ENCODE measurements at places on chromosomes 6 and 20.
A peak's percentile ranks its signal among the peaks of the same experiment; 100 is the strongest.

DNA sequence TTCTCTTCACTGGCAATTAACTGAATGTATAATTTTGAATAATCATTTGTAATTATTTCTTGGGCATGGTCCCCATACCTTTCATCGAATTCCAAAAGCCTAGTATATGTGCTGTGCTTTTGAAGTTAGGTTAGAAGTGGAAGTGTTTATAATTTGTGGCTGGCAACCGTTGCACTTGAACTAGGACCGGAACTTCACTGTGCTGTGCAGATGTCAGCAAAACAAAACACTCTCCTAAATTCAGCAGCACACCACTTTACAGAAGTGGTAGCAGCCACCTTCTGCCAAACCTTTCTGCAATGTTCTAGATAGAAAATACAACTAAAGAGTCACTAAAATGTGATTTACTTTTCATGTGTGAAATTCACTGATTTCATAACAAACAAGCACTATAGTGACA is 111.9 kb downstream of the FAM83B start:
- no peak for DNase-seq

DNA sequence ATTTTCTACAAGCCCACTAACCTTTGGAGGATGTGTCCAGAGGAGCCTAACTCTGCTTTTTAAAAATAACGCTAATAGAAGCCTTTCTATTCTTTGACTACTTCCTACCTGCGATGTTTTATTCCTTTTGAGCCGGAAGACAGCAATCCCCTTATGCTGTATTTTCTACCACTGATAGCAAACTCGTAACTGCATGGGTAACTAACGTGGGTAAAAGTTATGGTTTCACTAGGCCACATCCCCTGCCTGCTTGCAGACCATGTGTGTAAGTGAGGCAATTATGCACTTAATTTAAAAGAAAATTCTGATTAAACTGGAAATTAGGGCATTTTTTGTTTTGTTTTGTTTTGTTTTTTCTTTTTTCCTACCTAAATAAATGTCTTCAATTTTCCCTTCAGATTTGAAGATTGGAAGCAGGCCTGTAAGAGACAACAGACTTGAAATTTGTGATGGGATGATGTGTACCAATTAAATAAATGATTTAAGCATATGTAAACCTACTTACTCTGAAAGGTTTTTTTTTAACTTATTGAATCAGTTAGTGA is 931 bp downstream of the UFL1 start:
- no peak for DNase-seq

DNA sequence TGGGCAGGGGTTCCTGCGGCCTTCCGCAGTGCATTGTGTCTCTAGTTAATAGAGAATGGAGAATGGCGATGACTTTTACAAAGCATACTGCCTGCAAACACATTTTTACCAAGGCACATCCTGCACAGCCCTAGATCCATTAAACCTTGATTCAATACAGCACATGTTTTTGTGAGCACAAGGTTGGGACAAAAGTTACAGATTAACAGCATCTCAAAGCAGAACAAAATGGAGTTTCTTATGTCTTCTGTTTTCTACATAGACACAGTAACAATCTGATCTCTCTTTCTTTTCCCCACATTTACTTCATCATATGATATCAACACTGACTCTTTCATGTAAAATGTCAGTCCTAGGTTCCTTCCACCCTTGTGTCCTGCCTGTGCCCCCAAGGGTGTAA is 63.5 kb downstream of the GCNT2 start:
- DNase-seq: no peak

- no peak for DNase-seq
Observed at GRCh38 chr20:10462516-10462915, 27.4 kb downstream of the SLX4IP start.

DNA sequence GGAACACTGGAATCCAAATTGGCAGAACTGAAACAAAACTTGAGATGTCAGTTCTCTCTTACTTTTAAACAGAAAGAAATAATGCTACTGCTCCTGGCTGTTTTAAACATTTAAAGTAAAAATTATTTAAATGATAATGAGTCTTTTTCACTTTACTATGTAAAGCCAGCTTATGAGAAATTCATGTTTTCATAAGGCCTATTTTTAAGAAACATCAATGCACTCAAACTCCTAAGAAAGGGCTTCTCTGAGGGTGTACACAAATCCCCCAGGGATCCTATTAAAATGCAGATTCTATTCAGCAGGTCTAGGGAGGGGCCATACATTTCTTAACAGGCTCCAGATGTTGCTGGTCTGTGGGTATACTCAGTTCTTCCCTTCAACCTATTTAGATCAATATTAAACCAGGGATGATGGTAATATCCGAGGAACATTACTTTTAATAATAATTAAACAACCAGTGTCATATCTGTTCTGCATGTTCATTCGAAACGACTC is 2.3 kb downstream of the FERMT1 start:
- no peak for DNase-seq

GRCh38 chr6:44237021-44237812 is 9.7 kb upstream of the HSP90AB1 start:
- peak; percentile 61 for DNase-seq

DNA sequence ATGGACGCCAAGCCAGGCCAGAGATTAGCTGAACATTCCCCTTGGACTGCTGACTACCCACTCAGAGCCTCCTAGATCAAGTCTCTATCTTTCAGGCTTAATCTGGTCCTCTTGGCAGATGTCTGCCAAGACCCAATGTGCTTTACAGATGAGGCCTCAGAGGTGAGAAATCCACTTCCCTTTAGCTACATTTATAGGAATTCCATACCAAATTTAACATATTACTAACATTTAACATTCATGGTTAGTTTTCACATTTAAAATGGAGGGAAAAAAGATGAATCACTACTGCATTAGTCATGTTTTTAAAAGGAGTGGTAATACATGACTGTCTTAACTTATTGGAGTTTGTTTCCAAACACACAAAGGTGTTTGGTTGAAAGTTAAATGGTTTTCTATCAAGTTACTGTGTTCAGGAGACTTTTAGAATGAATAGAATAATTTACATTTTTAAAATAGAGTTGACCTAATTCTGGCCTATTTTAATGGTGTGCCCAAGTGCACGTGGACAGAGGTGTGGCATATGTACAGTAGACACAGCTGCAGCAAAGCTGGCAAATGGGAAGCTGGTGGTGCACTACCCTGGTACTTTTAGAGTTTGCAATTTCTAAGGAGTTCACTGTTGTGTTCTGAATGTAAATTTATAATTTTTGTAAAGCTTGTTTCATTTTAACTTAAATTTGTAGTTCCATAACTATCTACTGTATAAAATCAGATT is 41.9 kb upstream of the CALHM6 start:
- no peak for DNase-seq

DNA sequence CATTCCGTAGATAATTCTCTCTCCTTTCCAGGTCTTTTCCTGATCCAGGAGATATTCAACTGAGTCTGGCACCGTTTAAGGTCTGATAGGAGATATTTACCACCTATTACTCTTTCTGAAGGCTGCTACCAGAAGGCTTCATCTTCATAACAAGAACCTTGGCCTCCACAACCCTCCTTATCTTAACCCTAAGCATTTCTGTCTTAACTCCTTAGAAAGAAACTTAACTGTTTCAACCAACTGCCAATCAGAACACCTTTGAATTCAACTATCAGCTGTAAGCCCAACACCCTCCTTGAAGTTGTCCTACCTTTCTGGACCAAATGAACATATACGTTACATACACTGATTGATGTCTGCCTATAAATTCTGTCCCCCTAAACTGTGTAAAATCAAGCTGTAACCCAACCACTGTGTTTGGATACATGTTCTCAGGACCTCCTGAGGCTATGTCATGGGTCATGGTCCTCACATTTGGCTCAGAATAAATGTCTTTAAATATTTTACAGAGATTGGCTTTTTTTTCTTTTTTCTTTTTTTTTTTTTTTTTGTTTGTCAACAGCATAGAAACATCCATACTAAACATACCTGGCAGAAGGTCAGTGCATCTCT is 6.6 kb upstream of the TNFAIP3 start:
- no peak for DNase-seq

DNA sequence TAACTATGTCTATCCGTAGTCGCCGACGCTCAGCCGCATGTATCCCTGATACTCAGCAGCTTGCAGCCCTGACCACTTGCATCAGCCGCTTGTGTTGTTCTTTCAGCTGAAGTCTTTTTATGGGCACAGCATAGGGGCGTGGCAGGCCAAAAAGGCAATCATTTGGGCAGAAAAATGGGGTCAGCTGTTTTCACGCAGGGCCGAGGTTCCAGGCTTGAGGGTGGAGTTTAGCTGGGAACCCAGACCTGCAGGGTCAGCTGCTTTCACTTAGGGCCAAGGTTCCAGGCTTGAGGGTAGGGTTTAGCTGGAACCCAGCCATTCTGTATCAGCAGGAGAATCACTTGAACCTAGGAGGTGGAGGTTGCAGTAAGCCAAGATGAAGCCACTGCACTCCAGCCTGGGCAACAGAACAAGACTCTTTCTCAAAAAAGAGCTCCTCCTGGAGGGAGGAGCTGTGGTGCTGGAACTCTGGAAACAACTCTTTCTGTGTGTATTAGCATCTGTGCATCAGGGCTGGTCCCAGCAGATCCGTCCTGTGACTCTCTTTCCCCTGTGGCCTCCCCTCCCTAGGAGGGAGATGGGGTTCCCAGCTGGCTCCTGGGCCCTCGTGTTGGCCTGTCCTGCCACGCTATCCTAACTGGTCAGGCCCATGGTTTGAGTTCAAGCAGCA is 56.9 kb upstream of the PRND start:
- DNase-seq: no peak

GRCh38 chr6:167907837-167908681 is 81.3 kb downstream of the AFDN start:
- DNase-seq: no peak

DNA sequence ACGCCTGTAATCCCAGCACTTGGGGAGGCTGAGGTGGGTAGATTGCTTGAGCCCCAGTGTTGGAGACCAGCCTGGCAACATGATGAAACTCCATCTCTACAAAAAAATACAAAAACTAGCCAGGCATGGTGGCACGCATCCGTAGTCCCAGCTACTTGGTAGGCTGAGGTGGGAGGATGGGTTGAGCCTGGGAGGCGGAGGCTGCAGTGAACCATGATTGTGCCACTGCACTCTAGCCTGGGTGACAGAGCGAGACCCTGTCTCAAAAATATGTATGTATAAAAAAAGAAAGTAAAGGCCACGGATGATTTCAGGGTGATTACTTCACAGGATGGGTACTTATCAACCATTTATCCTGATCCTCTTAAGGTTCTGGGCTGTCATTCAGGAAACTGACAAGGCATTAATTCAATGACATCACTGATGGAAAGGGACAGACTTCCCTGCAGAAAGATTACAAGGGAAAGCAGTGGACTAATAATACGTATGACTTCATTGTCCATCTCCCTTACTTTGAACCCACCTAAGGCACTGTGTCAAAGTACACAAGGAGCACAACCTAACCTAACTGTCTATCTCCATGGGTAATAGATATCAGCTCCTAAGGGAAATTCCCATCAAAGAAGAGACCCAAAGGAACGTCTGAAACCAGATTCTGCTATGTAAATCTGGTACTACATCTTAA is 61.2 kb downstream of the ZMYND8 start:
- DNase-seq: no peak

DNA sequence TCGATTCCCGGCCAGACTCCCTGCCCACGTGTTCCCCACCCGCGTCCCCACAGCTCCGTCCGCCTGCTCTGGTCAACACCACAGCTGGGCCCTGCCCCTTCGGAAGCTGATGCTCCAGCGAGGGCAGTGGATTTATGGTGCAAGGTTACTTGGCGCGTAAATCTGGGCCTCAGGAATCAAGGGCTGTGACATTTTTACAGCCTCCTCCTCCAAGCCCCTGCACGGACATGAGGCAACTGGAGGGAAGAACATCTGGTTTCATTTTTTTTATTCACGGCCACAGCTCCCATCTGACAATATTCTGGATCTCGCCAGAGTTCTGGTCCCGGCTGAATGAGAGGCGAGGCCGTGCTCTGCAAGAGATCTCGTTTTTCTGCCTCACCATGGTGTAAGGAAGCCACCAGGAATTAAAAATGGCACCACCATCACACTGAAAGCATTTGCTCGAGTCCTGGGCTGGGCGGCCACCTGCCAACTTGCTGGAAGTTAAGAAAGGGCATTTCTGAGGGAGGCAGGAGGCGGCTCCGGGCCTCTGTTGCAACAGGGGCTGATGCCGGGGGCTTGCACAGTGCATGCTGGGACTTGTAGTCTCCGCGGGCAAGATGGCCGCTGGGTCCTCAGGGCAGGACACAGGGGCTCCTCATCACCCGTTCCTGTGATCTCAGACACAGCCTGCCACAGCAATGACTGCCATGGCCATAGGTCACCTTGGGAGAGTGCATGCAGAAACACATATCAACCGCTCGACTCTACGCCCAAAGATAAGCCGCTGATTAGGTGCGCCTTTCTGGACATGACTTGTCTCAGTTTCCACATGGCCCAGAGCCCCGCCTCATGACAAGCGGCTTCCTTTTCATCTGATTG is 148.5 kb downstream of the LY86 start:
- DNase-seq: no peak

All from stimulated activated CD4-positive, alpha-beta T cell treated with anti-CD3 and anti-CD28 coated beads, Interleukin-4, amount 100 ng/mL, for 1 hour (primary cell).